ENCODE measurements at places on chromosomes 13 and 19.
A peak's percentile ranks its signal among the peaks of the same experiment; 100 is the strongest.

- peak overlapping the region; percentile 33 for H3K27ac ChIP-seq
- DNase-seq = no peak
- no peak overlapping the region for H3K4me3 ChIP-seq
- H3K36me3 ChIP-seq = no peaks in the 10 kb centered on the region
Observed at GRCh38 chr19:13008926-13009787, 13.9 kb downstream of the NFIX start.

DNA sequence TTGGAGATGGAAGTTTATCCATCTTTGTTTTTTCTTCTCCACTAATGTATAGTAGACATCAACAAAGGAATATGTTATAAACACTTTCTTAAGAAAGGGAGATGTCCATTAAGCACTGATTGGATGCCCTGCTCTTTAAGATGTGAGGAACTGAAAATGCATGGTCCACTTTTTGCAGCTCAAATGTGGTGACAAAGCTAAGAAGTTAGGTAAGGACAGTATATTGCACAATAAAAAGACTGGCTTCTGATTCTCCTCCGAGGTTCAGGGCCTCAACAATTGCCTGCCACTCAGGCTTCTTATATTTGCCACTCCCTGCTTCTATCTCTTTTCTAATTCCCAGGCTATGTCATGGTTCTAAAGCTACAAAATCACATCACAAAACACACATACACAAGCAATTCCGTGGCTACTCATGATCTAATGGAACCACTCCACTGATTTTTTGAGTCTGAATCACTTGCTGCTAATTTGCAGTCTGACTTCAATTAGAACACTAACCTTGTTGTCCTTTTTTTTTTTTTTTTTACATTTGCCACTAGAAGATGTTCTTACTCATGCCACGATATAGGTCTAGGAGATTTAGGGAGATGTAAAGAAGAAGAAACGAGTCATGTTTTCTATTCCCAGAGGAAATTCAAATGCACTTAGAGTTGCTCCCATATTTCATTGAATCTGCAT lies 29.6 kb upstream of the TNFSF11 start:
- H3K27ac ChIP-seq = no peak overlapping the region
- H3K27me3 ChIP-seq = peaks cover 2% of the 10 kb centered on the region
- no peaks in the 10 kb centered on the region for H3K4me1 ChIP-seq
- H3K4me3 ChIP-seq = no peak overlapping the region
- no peak for DNase-seq
- no peaks in the 10 kb centered on the region for H3K36me3 ChIP-seq

- peaks cover 51% of the 10 kb centered on the region for H3K27me3 ChIP-seq
- no peak for DNase-seq
- H3K4me1 ChIP-seq = no peaks in the 10 kb centered on the region
Observed at GRCh38 chr19:35292421-35293362, 731 bp downstream of the MAG start.

DNA sequence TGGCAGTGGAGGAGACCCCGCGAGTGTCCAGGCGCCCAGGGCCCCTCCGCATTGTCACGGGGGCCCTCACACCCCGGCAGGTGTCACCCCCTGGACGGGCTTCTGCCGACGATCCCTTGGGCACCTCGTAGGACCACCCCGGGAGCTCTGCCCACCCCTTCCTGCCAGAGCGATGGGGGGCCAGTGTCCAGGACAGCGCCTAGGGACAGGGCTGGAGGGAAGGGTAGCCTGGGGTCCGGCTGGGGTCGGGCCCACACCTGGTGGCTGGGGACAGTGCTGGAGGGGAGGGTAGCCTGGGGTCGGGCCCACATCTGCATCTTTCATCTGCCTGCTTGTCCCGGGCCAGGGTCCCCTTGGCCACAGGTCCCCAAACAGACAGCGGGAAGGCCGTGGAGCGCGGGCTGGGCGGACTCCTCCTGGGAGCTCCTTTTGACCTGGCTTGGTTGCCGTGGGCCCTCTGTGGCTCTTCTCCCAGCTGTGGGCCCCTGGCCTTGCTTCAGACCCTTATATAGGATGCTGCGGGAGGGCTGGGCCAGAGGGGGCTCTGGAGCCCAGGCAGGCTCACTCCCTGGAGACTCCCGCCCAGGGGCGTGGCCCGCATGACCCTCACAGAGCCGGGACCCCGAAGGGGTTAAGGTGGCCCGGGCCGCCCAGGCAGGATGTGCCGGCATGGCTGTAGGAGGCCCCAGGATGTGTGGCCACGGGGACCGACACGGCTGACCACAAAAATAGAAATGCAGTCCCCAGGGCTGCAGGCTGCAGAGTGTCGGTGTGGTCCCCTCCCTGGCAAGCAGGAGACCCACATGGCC lies 74.1 kb upstream of the MCF2L start:
- H3K4me3 ChIP-seq = no peak overlapping the region
- H3K27ac ChIP-seq = no peak overlapping the region
- no peaks in the 10 kb centered on the region for H3K36me3 ChIP-seq
- no peaks in the 10 kb centered on the region for H3K4me1 ChIP-seq
- DNase-seq = no peak

DNA sequence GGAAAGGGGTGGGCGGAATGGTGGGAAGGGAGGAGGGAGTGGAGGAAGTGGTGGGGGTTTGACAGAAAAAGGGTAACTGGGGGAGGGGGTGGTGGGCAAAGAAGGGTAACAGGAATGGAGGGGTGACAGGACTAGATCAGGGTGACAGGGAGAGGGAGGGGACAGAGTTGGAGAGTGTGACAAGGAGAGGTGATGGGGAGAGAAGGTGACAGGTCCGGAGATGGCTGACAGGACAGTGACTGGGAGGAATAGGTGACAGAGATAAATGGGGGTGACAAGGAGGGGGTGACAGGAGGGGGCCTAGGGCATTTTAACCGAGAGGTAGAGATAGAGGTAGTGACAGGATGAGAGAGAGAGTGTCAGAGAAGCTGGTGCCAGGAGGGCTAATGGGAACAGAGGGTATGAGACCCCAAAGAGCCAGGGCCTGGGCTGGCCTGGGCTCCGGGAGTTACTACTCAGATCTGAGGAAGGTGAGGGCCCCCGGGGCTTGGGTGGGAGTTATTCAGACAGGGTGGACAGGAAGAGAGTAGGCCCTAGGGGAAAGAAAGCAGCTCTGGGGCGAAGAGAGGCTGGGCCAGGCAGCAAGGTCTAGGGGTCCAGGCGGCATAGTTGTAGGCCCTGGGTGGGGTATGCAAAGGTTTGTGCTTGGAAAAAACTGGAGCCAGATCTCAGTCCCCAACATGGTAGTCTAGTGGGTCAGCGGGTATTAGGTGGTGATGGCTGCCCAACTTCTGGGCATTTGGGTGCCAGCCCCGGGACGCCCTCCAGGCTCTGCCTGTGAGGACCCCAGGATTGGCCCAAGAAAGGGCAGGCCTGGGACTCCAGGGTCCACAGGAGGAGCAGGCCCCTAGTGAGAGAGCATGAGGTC lies 660 bp downstream of the CIC start:
- no peak for DNase-seq
- H3K36me3 ChIP-seq = peaks cover 14% of the 10 kb centered on the region
- no peaks in the 10 kb centered on the region for H3K27me3 ChIP-seq

GRCh38 chr13:39811051-39811450 lies 155.6 kb downstream of the COG6 start:
- no peaks in the 10 kb centered on the region for H3K36me3 ChIP-seq
- no peaks in the 10 kb centered on the region for H3K4me1 ChIP-seq
- no peak overlapping the region for H3K4me3 ChIP-seq
- no peak for DNase-seq
- no peaks in the 10 kb centered on the region for H3K27me3 ChIP-seq

GRCh38 chr19:57099199-57099661 lies 20.6 kb upstream of the USP29 start:
- H3K36me3 ChIP-seq = no peaks in the 10 kb centered on the region
- no peaks in the 10 kb centered on the region for H3K4me1 ChIP-seq
- no peak for DNase-seq
- no peak overlapping the region for H3K27ac ChIP-seq
- no peaks in the 10 kb centered on the region for H3K27me3 ChIP-seq
- no peak overlapping the region for H3K4me3 ChIP-seq

DNA sequence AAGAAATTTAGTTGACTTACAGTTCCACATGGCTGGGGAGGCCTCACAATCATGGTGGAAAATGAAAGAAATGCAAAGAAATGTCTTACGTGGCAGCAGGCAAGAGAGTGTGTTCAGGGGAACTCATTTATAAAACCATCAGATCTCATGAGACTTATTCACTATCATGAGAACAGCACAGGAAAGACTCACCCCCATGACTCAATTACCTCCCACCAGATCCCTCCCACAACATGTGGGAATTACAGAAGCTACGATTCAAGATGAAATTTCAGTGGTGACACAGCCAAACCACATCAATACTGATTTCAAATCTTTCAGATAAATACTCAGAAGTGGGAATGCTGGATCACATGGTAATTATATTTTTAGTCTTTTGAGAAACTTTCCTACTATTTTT lies 1357.9 kb downstream of the SLITRK5 start:
- H3K27ac ChIP-seq = no peak overlapping the region
- H3K4me1 ChIP-seq = no peaks in the 10 kb centered on the region
- H3K27me3 ChIP-seq = no peaks in the 10 kb centered on the region
- H3K36me3 ChIP-seq = no peaks in the 10 kb centered on the region
- no peak overlapping the region for H3K4me3 ChIP-seq

DNA sequence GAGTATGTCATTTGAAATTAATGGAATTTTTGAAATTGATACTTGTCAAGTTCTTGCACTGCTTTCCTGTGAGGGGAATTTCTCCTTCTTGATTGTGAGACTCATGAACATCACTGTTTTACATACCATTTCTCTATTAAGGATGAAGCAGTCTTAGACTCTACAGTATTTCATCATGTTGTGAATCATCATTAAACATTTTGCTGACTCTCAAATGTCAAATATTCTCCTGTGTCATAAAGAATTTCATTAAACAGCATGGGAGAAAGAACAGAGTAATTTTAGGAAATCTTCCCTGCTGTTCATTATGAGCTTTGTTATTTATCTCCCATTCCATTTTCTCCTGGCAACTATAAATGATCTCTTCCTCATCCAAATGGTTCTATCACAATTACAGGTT lies 729.0 kb downstream of the PCDH9 start:
- no peaks in the 10 kb centered on the region for H3K27me3 ChIP-seq
- H3K27ac ChIP-seq = no peak overlapping the region
- no peaks in the 10 kb centered on the region for H3K4me1 ChIP-seq
- no peak overlapping the region for H3K4me3 ChIP-seq
- no peak for DNase-seq

DNA sequence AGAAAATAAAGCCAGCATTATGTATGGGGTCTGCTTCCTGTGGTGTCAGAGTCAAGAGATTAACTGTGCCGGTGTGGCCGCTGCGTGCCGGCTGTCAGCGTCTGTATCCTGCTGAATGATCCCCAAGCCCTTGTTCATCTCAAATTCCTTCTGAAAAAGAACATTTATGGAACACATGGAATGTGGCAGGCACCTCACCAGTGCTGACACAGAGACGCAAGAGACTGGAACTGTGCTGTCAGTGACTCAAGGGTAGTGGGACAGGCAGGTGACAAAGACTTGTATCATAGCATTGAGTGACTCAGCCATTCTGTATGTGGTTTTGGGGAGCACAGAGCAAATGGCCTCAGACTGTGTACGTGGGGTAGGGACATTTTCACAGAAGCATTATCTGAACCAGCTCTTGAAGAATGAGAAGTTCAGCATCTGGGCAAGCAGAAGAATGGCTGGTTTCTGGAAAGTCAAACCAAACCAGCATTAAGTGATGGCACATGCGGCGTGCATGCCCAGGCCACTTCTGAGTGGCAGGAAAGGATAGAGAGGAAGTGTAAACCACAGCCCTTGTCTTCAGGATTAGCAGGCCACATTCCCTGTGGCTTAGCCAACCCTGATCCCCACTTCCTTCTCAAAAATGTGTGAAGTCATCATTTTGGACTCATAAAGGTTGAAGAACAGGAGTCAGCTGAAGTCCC lies 54.0 kb upstream of the IRS2 start:
- no peak overlapping the region for H3K27ac ChIP-seq
- peaks cover 12% of the 10 kb centered on the region for H3K4me1 ChIP-seq
- H3K36me3 ChIP-seq = no peaks in the 10 kb centered on the region

- H3K27me3 ChIP-seq = no peaks in the 10 kb centered on the region
- peak overlapping the region; percentile 3 for H3K27ac ChIP-seq
- H3K4me1 ChIP-seq = peaks cover 61% of the 10 kb centered on the region
- H3K36me3 ChIP-seq = peaks cover 5% of the 10 kb centered on the region
- H3K4me3 ChIP-seq = no peak overlapping the region
Observed at GRCh38 chr13:110443622-110444225, 117.8 kb downstream of the RAB20 start.

DNA sequence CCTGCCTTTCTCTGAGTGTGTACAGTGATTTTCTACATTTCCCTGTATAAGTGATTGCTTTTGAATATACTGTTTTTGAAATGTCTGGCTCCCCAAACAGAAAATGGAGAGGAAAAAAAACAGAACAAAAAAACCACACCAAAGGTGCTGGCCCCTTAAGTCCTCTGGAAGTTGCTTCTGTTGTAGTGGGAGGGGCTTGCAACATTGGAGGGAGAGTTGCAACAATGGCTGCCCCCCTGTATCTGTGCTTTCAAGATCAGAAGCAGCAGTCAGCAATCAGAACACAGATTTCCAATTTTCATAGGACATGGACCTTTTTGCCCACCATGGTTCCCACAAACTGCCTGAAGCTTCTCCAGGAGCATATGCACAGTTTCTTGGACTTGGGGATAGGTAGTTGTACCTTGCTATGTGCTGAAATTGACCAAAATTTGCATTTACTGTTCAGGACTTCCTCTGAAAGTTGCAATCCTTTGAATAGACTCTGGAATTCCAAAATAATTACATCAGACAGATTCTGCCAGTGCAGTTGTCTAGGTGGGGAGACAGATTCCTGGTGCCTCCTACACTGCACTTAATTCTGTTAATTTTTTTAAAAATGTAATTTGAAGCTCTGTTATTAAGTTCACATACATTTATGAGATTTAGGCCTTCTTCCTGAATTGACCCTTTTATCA lies 13.8 kb downstream of the BIVM start:
- peaks cover 6% of the 10 kb centered on the region for H3K4me1 ChIP-seq
- no peak overlapping the region for H3K27ac ChIP-seq
- no peaks in the 10 kb centered on the region for H3K27me3 ChIP-seq
- H3K4me3 ChIP-seq = peak overlapping the region; percentile 7
- peaks cover 3% of the 10 kb centered on the region for H3K36me3 ChIP-seq

GRCh38 chr13:59416561-59416960 lies 747.2 kb downstream of the DIAPH3 start:
- no peak overlapping the region for H3K27ac ChIP-seq
- no peak for DNase-seq
- H3K36me3 ChIP-seq = no peaks in the 10 kb centered on the region
- no peaks in the 10 kb centered on the region for H3K27me3 ChIP-seq
- no peak overlapping the region for H3K4me3 ChIP-seq
- H3K4me1 ChIP-seq = no peaks in the 10 kb centered on the region

Data from keratinocyte (primary cell).